ENCODE measurements at places on chromosomes 11 and 22. TPM values are rescaled to one million over a fixed set of nuclear protein-coding genes. Genes with fewer than 3 reads are reported as not detected.

Gene SYT9
- 0.72 TPM for polyA plus RNA-seq

GRCh38 chr11:64604458-64605243 lies 13.6 kb downstream of the SLC22A12 start:
- no peak for DNase-seq

DNA sequence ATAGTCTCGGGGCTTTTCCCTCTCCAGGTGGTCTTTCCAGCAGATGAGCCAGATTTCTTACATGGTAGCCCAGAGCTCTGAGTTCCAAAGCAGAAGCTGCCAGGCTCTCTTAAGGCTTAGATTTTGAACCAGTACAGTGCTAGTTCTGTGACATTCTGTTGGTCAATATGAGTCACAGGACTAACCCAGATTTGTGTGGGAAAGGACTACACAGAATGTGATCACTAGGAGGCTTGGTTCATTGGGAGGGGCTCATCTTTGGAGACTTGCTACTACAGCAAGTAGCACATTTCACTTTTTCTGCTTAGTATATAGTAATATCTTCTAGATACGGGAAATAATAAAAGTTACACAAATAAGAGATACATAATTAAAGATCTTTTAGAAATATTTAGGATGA lies 24.1 kb downstream of the RNF214 start:
- no peak for DNase-seq

DNA sequence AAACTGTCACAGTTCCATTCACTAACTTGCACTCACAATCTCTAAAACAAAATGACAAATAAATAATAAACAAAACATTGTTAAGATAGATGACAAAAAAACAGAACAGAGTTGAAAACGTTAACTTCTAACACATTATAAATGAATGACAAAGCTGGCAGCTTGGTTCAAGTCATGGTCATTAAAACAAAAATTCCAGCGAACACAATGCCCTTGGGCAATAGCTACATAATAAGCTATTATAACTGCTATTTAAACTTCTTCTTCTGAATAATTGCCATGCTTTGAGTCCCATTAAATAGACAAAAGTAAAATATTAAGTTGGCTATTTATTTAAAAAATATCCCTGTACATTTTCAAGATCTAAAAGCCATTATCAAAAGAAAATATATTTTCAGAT lies 54.7 kb downstream of the PICALM start:
- no peak for DNase-seq

Gene DRD2
- 0.28 TPM for polyA plus RNA-seq

Gene ANO5
- polyA plus RNA-seq: 1.8 TPM

- DNase-seq: no peak
Observed at GRCh38 chr22:36636916-36637315, 66.6 kb downstream of the CACNG2 start.

Gene BTG4
- polyA plus RNA-seq: not detected

- DNase-seq: no peak
Observed at GRCh38 chr11:106271686-106272085, 194.2 kb downstream of the AASDHPPT start.

Gene HOATZ
- not detected for polyA plus RNA-seq

DNA sequence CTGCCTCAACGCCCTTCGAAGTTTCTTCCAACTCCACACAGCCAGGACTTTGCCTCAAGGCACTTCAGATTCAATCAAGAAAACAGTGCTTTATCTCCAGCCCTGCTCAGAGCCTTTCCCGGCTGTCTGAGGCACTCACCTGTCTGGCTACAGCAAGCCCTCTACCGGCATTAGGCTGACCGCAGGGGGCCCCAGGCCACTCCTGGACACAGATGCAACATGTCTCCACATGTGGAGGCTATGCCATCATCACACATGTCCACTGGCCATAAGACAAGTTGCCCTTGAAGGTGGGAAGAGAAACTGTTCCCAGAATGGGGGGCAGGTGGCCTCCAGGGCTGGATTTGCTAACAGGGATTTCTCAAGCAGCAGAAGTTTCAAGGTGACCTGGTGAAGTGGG lies 10.0 kb downstream of the SCUBE1 start:
- DNase-seq: no peak

GRCh38 chr22:30837531-30837930 lies 131.0 kb downstream of the MORC2 start:
- no peak for DNase-seq
